ENCODE measurements at places on chromosomes 7 and 10.

DNA sequence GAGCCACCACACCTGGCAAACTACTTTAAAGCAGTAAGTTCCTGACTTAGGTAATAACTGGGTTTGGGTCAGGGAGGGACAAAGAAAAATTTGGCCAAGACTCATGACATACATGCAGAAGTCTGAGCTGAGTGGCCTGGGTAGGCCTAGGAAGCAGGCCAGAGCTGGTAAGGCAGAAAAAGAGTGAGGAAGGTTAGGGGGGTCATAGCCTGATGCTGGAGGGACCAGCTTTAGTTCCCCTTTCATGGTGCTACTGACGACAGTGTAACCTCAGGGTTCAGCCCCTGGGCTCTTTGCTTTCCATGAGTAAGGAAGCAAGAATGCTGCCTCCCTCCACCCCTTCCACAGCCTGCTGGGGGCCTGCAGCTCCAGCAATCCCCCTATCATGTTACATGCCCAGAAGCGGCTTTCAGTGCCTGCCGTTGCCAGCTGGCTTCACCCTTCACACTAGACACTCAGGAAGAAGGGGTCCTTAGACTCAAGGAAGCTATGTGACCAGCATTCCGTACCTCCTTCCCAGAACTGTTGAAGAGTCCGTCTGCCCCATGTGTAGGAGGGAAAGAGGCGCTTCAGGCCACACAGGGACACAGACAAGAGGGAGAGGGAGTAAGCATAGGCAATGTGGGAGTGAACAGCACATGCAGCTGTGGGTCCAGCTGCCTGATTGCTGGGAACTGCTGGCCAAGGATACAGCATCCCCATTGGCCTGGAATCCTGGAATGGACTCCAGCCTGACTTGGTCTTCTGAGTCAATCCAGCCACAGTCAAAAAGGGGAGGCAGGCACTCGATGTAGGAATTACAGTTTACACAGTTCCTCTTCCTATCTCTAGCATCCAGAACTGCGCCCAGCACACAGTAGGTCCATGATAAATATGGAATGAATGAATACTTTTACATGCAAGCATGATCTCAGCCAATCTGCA, 4.1 kb upstream of the PLAU start:
- no peak for DNase-seq

- DNase-seq = no peak
These were observed 42.9 kb upstream of the MET start for GRCh38 chr7:116629051-116629463.

- DNase-seq = no peak
These were observed 93.8 kb downstream of the C1GALT1 start for GRCh38 chr7:7276161-7276560.

DNA sequence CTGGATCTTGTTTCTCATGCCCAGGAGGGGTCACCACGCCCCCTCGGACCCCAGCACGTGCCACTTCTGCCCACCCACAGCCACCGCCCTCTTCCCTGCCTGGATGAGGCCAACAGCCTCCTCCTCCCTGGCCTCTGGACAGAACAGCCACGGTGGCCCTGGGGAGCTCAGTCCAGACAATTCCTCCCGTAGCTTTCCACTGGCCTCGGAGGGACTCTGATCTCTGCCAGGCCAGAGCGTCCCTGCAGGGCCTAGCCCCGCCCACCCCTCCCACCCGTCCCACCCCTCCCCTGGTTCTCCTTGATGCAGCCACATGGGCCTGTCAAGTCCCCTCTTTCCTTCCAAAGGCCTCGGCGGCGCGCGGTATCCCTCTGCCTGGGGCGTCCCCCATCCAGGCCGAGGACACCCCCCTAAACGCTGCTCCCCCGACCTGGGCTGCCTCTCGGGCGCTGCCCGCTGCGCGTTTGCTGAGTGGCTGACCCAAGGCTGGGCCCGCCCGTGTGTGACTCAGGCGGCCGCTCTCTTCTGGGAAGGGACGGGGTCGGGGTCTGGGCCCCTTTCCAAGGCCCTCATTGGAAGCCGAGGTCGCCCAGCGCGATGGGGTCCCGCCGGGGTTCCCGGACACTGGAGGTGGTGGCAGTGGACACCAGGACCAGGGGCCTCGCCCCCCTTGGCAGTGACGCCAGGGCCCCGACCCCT, 557 bp downstream of the TMEM120A start:
- no peak for DNase-seq

DNA sequence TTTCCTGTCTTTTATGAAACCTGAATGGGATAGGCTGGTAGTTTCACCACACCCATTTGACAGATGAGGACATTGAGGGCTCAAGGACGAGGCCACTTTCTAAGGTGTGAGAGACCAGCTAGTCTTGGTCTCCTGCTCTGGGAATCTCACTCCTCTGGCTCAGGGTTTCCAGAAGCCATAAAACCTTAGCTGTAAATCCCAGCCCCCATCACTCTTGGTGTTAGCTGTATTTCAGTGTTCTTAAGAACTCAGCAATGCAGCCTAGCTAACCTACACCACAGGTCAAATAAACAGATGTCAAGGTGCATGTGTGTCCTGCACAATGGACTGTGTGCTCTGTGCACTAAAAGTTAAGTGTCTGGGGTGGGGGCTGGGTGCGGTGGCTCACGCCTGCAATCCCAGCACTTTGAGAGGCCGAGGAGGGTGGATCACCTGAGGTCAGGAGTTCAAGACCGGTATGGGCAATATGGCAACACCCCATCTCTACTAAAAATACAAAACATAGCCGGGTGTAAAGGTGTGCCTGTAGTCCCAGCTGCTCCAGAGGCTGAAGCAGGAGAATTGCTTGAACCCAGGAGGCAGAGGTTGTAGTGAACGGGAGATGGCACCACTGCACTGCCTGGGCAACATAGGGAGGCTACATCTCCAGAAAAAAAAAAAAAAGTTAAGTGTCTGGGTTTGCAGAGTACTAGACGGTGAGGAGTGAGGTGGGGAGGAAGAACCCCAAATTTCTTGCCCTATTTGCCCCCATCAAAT, 567 bp upstream of the EPO start:
- no peak for DNase-seq

- DNase-seq = no peak
These were observed 20.1 kb downstream of the P4HA1 start for GRCh38 chr10:73076360-73077183.

GRCh38 chr7:95636140-95636940, 40.0 kb upstream of the PDK4 start:
- DNase-seq = no peak

DNA sequence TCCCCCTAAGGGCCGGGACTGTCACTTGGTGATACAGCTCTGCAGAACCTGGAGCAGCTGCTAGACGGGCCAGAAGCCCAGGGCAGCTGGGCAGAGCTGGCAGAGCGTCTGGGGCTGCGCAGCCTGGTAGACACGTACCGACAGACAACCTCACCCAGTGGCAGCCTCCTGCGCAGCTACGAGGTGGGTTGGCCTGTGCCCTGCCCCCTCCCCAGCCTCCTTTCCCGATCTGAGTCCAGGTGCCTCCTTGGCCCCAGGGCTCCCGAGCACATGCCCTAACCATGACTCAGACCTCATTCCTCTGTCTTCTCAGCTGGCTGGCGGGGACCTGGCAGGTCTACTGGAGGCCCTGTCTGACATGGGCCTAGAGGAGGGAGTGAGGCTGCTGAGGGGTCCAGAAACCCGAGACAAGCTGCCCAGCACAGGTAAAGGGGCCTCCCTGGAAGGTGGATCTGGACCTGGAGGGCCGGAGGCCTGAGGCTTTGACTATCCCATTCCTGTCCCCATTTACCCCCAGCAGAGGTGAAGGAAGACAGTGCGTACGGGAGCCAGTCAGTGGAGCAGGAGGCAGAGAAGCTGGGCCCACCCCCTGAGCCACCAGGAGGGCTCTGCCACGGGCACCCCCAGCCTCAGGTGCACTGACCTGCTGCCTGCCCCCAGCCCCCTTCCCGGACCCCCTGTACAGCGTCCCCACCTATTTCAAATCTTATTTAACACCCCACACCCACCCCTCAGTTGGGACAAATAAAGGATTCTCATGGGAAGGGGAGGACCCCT, 6.4 kb downstream of the NFKB2 start:
- no peak for DNase-seq

DNA sequence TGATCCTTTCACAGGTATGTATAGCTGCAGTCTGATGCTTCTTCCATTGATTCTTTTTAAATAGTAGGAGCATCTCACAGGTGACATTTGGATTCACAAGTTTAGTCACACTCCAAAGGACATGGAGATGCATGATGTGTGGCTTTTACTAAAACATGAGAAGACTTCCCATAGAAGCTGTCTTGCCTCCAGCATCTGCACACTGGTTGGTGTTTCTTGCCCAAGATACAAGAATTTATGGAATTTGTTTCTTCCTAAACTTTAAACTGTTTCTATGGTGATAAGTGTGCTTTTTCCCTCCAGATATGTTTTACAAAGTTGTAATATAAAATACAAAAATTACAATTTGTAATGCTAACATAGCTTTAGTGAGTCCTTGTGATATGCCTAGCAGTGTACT, 24.2 kb downstream of the ADIRF start:
- DNase-seq = no peak

- no peak for DNase-seq
These were observed 191.3 kb upstream of the KLF14 start for GRCh38 chr7:130925136-130925794.

- DNase-seq = no peak
These were observed 570.7 kb downstream of the REEP3 start for GRCh38 chr10:64091897-64092296.

DNA sequence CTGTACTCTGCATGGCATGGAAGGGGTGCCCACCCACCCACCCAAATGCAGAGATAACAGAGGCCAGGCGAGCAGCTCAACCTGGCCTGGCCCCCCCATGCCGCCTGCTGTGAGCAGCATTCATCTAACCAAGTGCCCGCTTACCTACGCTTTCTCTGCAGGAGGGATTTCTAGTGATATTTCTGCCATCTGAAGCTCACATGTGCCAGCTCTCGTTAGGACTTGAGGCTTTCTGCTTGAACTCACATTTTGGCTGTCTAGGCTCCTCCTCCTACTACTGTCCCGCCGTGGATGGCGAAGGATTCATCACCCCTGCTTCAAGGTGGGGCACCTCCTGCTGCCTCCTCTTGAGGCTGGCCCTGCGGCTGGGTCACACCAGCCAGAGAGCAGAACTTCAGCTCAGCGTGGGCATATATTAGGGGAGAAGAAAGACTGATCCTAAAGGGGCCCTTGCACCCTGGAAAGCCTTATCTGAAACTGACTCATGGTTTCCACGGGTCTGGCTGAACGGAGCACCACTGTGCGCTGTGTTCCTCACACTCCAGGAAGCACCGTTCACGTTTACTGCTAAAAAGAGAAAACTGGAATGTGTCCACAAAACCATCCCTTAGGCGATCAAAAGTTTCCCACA, 45.5 kb downstream of the CTBP2 start:
- no peak for DNase-seq

- no peak for DNase-seq
These were observed 11.8 kb downstream of the SEM1 start for GRCh38 chr7:96697822-96698221.

- DNase-seq = no peak
These were observed 32.8 kb downstream of the ARL4A start for GRCh38 chr7:12719981-12720865.

- DNase-seq = no peak
These were observed at the start of gene RBM20 for GRCh38 chr10:110643653-110644597. TSS of gene RBM20 (plus strand) at chr10:110644336. CDS start at chr10:110644455, 119 bp downstream.

DNA sequence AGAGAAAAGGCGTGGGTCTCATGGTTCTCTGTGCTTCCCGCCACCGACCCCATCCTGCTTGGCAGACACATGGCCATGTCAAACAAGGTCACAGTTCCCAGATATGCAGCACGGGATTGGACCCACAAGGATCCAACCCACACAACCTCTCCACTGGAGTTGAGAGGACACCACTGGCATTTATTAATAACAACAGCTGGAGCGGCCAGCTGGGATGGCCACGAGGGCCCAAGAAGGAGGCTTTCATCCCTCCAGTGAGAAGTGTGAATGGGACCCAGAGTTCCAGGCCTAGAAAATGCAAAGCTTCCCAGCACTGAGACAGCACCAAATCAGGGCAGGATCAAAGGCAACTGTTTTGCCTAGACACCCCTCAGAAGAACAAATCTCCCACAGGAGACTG, 31.5 kb downstream of the FGFR2 start:
- no peak for DNase-seq

GRCh38 chr7:130856866-130857265, 122.9 kb upstream of the KLF14 start:
- DNase-seq = no peak

DNA sequence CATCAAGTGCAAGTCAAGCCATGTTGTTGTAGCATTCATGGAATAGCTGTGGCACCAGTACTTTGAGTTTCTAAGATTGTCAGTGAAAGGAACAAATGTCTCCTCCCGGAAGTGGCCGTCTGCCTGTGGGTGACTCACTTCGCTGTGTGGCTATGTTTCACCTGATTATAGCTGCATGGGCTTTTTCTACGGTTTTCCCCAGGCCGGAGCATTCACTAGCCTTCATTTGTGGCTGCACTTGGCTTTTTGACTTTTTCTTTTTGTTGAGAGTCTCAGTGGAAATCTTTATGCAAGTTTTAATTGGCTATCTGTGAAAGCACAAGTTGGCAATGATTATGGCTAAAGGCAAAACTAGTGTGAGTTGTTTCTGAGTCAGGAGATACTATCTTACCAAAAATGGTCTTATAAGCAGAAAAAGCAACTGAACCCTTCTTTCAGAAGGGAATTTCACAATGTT, 35.0 kb downstream of the SRI start:
- DNase-seq = no peak

- peak; percentile 58 for DNase-seq
These were observed 490 bp downstream of the CADPS2 start for GRCh38 chr7:122885583-122886356.

- no peak for DNase-seq
These were observed 320.8 kb upstream of the NFE2L3 start for GRCh38 chr7:25831062-25831691.

DNA sequence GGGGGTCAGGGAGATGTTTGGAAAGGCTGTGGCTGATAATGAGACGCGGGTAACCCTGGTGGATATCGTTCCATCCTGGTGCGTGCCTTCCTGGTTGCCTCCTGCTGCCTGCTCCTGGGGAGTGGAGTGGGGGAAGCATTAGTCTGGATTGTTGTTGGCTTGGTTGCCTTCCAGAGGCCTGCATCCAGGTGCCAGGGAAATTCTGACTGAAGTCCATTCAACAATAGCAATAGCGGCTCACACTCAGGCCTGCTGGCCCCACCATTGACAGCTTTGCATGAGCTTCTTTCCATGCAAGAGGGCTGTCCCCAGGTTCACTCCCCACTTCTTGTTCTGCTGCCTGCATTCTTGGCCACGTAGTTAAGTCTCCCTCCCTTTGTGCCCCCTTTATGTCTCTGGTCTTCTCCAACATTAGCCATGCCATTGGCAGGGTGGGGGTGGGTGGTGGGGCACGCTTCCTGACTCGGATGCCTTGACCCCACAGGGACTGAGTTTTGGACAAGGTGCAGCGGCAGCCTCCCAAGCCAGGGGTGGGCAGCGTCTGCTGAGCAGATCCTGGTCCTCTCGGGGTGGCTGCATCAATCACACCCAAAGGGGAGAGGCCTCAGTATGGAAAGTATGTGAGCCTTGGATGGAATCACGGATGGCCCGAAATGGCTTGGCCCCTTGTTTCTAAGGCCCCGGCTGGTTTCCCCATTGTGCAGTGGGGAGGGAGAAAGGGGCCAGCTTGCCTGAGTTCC, 150.2 kb downstream of the GRK5 start:
- no peak for DNase-seq

GRCh38 chr7:104848138-104848990, 165.6 kb upstream of the KMT2E start:
- peak; percentile 66 for DNase-seq

- no peak for DNase-seq
These were observed 136.9 kb upstream of the CDK6 start for GRCh38 chr7:92973293-92973731.
